Smooth muscle cell of the coronary artery (primary cell): ENCODE measurements at places on chromosomes 7 and 10. TPM values are rescaled to one million over a fixed set of nuclear protein-coding genes. Genes with fewer than 3 reads are reported as not detected.

UTF1 gene
- not detected in 2 replicates for total RNA-seq

KIAA1217 gene
- total RNA-seq: 1.1 and 1.2 TPM in 2 replicates

TUBB8 gene
- total RNA-seq: not detected in 2 replicates

PTF1A gene
- total RNA-seq: not detected in 2 replicates

MLXIPL gene
- 0.23 TPM in 1 of 2 replicates, not detected in the other for total RNA-seq

PLEKHS1 gene
- total RNA-seq: not detected in 2 replicates

AS3MT gene
- 5.0 and 5.9 TPM in 2 replicates for total RNA-seq

SEMA3C gene
- total RNA-seq: 216 and 250 TPM in 2 replicates

FOXP2 gene
- 0.08 and 5.6 TPM in 2 replicates for total RNA-seq

PNLIPRP3 gene
- total RNA-seq: not detected in 2 replicates

NPFFR1 gene
- total RNA-seq: not detected in 2 replicates
